Lung microvascular endothelial cell (primary cell): ENCODE measurements at places on chromosomes 3 and 15. TPM values are rescaled to one million over a fixed set of nuclear protein-coding genes. Genes with fewer than 3 reads are reported as not detected.

Gene WWTR1
- total RNA-seq: 124 and 142 TPM in 2 replicates

Gene CHST2
- 3.7 and 5.4 TPM in 2 replicates for total RNA-seq

Gene ALDH1A3
- 16.1 and 22.2 TPM in 2 replicates for total RNA-seq

Gene CLRN1
- not detected in 2 replicates for total RNA-seq

Gene OSTN
- total RNA-seq: not detected in 2 replicates
